ENCODE measurements at places on chromosomes 2 and 18.
A peak's percentile ranks its signal among the peaks of the same experiment; 100 is the strongest.

DNA sequence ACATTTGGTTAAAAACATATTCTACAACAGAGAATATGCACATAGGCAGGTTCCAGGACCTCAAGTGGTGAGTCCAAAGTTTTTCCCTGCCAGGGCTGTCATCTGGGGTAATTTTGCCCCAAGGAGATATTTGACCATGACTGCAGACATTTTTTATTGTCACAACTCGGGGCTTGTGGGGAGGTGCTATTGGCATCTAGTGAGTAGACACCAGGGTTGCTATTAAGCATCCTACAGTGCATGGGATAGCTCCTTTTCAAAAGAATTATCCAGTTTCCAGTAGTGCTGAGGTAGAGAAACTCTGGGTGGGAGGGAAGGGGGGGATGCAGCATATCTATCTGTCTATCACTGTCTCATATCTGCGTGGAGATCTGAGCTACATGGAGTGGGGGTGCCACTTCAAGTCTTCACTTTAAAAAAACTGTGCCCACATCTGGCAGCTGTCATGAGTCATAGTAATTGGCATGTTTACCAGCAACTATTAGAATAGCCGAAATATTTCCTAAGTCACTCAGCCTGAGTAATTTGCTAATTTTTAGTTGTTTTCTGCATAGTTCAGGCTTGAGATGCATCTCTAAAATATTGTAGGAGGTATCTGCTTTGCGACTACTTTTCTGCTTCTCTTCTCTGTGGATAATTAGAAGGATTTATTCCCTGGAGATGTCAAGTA is 254.0 kb upstream of the RBMS1 start:
- DNase-seq, result peak; percentile 61

- DNase-seq, result no peak
Measured at GRCh38 chr18:74142252-74142651, 5.4 kb downstream of the FBXO15 start.

DNA sequence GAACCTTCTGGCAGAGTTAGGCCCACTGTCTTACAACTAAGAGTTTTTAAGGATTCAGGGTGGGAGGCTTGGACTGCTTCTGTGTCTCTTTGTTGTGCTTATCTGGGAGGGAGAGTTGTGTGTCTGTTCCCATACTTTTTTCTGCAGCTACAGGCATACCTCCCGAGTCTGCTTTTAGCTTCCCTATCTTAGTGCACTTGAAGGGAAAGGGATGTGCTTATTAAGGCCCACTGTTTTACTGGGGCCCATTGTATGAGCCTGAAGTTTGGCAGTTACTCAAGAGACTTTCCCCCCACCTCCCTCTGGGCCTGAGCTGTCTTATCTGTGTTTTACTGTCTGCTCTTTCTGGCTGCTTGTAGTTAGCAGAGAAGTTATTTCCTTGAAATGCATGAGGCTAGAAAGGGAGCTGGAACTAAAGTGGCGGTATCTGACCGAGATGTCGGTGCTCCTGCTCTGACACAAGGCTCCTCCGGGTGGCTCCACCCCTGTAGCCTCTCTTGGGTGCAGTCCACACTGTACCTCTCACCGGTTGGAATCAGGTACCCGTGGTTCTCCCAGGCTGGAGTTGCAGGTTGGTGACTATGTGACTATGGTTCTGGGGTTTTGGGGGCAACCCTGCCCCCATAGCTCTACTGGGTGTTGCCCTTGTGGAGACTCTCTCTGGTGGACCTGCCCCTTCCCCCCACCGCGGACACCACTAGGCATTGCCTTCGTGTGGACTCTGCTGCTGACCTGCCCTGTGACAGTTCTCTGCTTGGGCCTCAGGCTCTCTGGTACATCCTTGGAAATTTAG is 12.9 kb downstream of the UBR3 start:
- DNase-seq, result no peak

DNA sequence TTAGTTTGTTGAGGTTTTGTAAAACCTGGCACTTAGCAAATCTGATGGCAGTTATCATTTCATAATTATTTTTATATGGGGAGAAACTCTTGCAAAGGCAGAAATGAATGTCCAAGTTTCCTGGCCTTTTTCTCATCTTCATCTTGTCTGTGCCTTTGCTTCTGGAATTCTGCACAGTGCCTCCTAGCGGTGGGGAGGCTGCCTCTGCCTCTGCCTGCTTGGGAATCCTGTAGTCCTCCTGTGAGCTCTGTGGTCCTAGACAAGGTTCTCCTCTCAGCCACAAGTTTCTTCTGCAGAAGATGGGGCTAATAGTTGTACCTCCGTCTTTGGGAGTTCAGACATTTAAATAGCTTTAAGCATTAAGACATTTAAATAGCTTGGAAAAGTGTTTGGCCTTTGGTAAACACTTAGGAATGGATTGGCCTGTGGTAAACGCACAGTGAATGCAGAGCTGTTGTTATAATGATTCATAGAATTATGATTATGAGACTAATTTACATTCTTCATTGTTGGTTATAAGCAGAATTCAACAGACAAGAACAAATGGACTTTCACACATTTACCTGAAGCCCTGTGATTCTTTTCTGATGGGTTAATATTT is 101.2 kb downstream of the ZNF236 start:
- no peak for DNase-seq

DNA sequence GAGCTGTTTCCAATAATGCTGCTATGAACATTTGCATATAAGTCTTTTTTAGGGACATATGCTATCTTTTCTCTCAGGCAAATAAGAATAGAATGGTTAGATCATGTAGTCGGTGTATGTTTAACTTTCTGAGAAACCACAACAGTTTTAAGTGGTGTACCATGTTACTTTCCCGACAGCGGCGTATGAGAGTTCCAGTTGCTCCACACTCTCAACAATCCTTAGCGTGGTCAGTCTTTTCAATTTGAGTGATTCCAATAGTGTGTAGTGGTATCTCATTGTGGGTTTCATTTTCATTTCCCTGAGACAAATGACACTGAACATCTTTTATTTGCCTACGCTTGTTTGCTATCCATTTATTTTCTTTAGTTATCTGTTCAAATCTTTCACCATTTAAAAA is 149.5 kb downstream of the ACOXL start:
- no peak for DNase-seq

GRCh38 chr2:207078186-207078798 is 87.5 kb downstream of the KLF7 start:
- no peak for DNase-seq

DNA sequence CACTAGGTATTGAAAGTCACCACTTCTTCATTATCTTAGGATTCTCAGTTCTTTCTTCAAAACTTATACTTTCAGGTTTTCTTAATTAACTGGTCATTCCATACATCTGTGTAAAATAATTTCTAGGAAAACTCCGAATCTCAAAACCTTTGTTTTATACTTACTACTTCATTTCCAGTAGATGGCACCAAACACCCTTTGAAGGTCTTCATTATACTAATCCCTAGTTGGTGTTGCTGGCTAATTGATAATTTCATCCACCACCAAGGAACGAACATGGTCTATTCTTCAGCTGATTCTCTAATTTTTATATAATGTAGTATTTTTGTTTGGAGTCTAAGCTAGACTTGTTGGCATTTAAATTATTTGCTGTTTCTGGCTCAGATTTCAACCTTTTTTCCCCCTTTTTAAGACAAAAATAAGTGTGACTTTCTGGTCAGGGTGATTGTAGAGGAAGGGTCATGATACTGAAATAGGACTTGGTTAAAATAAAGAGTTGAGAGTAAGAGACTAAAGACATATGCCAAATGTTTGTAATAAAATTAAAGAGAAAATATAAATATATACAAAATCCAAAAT is 2.8 kb upstream of the MXD1 start:
- no peak for DNase-seq

DNA sequence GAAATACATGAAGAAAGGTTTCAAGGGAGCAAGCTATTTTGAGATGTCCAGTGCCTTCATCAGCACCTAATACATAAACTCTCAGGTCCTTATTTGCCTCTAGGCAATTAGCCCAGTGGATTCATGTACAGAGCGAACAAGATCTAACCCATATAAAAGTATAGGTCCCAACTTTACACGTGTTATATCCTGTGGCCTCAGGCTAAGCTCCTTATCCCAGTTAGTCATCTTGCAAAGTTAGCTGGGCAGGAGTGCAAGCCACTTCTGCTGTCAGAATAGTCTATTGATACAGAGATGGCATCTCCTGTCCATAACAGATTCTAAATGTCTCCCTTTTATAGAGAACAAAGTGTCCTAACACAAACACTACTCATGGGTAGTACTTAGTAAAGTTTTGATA is 203.9 kb upstream of the PIK3C3 start:
- no peak for DNase-seq

GRCh38 chr2:3575534-3576262 is 638 bp downstream of the RPS7 start:
- no peak for DNase-seq

GRCh38 chr2:168501466-168502065 is 45.5 kb downstream of the CERS6 start:
- no peak for DNase-seq

- no peak for DNase-seq
Measured at GRCh38 chr18:39007031-39007902, 1441.7 kb upstream of the CELF4 start.

GRCh38 chr2:46574457-46575355 is 95.3 kb downstream of the TMEM247 start:
- DNase-seq, result no peak

- DNase-seq, result no peak
Measured at GRCh38 chr18:33446604-33447003, 6.1 kb upstream of the CCDC178 start.

DNA sequence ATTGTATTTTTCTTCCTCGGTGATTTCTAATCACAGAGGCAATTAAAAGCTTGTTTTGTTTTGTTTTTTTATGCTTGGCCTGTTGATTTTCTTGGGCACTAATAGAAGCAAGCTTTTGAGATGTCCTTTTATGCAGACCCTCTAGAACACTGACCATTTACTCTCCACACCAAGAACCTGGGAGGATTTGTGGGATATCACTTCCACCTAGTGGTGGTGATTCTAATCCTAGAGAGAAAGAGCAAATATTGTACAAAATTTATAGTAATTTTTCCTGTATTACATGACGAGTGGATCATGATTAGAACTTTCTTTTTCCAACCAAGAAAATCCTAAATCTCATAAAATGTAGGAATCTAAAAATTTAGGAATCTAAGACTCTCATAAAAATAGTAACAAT is 23.4 kb downstream of the NEMP2 start:
- peak; percentile 38 for DNase-seq

GRCh38 chr2:220785178-220785577 is 786.9 kb downstream of the EPHA4 start:
- no peak for DNase-seq

DNA sequence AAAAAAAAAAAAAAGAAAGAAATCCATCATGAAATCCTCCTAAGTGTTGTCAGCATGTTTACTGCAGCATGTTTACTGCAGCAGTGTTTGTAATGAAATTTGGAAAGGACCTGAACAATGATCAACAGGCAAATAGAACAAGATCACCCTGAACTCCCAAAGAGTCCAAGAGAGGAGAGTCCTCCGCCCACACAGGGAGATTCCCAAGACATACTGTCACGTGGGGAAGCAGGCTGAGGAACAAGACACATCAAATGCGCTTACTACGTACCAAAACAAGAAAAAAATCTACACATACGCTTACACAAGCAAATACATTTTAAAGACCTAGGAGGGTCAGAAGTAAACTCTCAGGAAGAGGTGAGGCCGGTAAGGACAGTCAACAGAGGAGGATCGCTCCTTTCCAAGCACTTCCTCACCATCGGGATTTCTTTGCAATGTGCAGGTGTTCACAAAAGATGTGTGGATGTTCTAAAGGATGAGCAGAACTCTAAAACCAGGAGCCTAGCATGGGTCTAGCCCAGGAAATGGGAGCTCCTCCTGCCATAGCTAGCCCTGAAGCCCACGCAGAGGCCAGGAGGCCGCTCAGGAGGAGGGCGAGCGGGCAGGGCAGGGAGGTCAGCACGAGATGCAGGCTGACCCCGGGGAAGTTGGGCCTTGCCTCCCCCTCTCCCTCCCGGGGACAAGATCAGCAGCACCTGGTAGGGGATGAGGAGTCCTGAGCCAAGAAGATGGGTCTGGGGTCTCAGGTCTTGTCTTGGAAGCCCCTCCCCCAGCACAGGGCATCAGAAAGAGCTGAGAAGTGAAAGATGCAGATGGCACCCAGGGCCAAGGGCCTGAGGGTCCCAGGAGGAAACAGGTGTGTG is 66.4 kb downstream of the ZNF516 start:
- DNase-seq, result no peak

- DNase-seq, result no peak
Measured at GRCh38 chr2:53452957-53453748, 314.5 kb upstream of the CHAC2 start.

GRCh38 chr2:233846387-233847247 is 7.7 kb downstream of the HJURP start:
- no peak for DNase-seq

- no peak for DNase-seq
Measured at GRCh38 chr2:239440511-239440959, 39.7 kb upstream of the HDAC4 start.

GRCh38 chr2:54406031-54406430 is 50.1 kb upstream of the SPTBN1 start:
- DNase-seq, result no peak

DNA sequence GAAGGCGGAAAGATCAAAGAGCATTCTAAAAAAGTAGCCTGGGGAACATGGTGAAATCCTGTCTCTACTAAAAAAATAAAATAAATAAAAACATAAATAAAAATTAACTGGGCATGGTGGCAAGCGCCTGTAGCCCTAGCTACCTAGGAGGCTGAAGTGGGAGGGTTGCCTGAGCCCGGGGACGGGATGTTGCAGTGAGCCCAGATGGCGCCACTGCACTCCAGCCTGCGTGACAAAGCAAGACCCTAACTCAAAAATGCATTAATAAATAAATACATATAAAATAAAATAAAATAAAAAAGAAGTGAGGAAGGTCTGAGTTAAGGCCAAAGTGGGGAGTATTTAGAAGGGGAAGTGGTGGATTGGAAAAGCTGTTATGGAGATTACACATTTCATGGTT is 1.3 kb upstream of the PSMD14 start:
- no peak for DNase-seq

DNA sequence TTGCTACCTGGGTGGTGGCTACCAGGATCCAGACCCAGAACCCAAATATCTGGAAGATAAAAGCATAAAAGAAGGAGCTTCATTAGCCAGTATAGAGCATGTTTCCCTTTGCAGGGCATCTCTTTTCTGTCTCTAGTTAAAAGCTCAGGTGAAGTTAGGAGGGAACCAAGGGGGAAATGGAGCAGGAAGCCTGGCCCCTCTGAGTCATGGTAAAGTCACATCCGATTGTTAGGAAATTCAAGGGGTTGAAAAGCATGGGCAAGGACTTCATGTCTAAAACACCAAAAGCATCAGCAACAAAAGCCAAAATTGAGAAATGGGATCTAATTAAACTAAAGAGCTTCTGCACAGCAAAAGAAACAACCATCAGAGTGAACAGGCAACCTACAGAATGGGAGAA is 126.9 kb downstream of the RPIA start:
- DNase-seq, result no peak

GRCh38 chr2:226467221-226467620 is 332.4 kb downstream of the IRS1 start:
- DNase-seq, result no peak

DNA sequence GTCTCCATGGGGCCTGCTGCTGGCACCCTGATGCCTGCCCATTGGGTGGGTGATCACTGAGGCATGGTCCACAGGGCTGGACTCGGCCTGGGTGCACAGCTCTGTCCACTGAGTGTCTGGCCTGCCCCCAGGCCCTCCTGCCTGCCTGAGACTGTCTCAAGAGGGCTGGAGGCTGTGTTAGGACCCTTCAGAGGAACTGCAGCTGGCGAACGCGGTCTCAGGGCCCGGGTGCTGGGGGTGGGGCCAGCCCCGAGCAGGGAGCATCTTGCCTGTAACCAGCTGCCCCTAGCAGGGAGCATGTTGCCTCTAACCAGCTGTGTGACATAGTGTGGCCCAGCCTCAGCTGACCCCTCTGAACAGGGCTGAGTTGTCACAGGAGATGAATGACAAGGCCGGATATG is 50.0 kb downstream of the TWIST2 start:
- DNase-seq, result no peak

- DNase-seq, result no peak
Measured at GRCh38 chr2:26461601-26462023, 16.3 kb downstream of the OTOF start.
